Suprapubic skin (tissue), 4 donors: ENCODE measurements at places on chromosomes 11 and 22.

DNA sequence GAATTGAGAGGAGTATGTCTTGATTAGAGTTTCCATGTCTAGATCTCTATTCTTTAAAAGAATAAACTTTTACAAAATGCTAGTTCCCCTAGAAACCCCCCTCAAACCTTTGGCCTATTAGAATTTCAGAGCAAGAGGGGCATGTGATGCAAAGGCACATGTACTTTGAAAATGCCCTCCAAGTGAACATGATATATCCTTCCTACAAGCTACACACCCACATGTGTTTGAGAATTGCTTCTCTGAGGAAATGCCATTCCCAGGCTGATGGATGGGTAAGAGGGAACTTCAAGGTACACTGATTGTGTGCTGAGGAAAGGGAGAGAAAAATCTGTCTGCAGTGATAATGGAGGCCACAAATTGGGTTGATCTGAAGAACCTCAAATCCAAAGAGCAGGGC, 59.5 kb upstream of the PSMA1 start:
- no peak overlapping the region for H3K4me3 ChIP-seq
- DNase-seq = no peak
- no peaks in the 10 kb centered on the region for H3K36me3 ChIP-seq
- no peaks in the 10 kb centered on the region for H3K4me1 ChIP-seq

- peak overlapping the region; percentile 7 for H3K27ac ChIP-seq
- H3K4me1 ChIP-seq = peaks cover 24% of the 10 kb centered on the region
- H3K4me3 ChIP-seq = no peak overlapping the region
- no peaks in the 10 kb centered on the region for H3K27me3 ChIP-seq
Measured at GRCh38 chr11:19607656-19608360, 104.8 kb upstream of the NAV2 start.

DNA sequence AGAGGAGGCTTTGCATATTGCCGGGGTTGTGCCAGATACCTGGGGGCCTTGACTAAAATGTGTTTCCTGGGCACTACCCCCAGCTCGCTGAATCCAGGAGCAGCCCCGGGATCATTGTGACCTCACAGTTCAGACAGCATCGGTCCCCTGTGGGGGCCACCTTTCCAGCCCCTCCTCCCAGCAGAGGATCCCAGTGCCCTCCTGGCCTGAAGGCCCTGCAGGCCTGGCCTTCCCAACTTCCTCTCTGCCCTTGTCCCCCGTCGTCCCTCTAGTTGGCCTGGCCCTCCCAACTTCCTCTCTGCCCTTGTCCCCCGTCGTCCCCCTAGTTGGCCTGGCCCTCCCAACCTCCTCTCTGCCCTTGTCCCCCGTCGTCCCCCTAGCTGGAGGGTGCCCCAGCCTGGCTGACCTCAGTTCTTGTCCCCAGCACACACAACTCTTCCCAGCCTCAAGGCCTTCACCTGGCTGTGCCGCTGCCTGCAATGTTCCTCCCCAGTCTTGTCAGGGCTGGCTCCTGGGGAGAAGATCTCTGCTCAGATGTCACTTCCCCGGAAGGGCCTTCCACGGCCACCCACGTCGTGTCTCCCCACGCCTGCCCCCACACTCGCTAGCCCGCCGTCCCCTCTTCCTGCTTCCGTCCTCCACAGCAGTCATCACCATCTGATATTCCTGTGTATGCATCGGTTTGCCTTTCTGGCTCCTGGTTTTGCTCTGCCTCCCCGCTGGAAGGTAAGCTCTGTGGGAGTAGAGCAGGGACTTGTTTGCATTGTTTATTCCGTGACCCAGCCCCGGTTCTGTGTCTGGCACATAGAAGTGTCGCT, 12.6 kb upstream of the ANO1 start:
- no peaks in the 10 kb centered on the region for H3K36me3 ChIP-seq
- no peak overlapping the region for H3K27ac ChIP-seq
- DNase-seq = no peak
- H3K27me3 ChIP-seq = peaks cover 32% of the 10 kb centered on the region
- peaks cover 19% of the 10 kb centered on the region for H3K4me1 ChIP-seq

DNA sequence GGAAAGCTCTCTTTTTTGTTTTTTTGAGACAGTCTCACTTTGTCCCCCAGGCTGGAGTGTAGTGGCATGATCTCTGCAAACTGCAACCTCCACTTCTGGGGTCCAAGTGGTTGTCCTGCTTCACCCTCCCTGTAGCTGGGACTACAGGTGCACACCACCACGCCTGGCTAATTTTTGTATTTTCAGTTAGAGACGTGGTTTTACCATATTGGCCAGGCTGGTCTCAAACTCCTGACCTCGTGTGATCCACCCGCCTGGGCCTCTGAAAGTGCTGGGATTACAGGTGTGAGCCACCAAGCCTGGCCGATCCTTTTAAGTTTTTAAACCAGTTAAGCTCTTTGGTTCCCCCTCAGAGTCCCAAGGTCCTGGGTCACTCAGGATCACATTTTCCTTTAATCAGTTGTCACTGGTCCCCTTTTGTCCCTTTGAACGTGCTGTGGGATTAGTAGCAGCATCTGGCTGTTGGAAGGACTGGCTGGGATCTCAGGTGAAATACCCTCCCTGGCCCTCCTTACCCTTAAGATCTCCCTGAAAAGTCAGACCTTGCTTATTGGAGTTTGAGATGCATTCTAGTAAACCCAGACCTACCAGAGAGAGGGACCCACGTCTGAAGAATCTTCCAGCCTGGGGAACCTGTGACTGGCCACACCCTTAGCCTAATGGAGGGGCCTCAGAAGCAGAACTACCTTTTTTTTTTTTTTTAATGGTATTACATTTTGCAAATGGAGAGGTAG, 8.1 kb downstream of the MALAT1 start:
- H3K27me3 ChIP-seq = no peaks in the 10 kb centered on the region
- peak overlapping the region; percentile 88 for H3K27ac ChIP-seq
- H3K36me3 ChIP-seq = peaks cover 41% of the 10 kb centered on the region
- peak overlapping the region; percentile 66 for H3K4me3 ChIP-seq

- DNase-seq = no peak
- no peaks in the 10 kb centered on the region for H3K27me3 ChIP-seq
- H3K4me1 ChIP-seq = peaks cover 19% of the 10 kb centered on the region
- peak overlapping the region; percentile 0 for H3K4me3 ChIP-seq
- peak overlapping the region; percentile 1 for H3K27ac ChIP-seq
Measured at GRCh38 chr11:72712841-72713240, 38.6 kb upstream of the PDE2A start.

DNA sequence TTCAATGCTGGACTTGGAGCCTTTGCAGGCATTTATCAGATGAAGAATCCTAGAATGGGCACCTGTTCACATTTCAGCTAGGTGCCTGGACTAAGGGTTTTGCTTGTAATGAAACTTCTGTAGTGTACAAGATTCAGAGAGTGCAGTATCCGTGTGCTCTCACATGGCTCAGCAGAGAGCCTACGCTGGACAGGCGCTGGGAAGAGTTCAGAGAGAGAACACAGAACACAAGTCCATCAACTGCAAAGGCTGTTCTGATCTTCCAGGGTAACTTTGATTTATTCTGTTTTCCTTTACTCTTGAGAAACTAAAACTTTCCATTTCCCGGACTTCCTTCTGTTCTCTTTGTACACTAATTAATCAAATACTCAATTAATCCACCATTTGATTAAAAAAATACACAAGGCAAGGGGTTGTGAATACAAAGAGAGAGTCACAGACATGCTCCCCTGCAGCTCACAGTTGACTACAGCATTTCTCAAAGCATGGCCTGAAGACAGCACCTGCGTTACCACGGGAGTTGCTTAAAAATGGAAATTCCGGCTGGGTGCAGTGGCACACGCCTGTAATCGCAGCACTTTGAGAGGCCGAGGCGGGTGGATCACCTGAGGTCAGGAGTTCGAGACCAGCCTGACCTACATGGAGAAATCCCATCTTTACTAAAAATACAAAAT, 393.7 kb downstream of the LARGE1 start:
- no peaks in the 10 kb centered on the region for H3K36me3 ChIP-seq
- H3K4me3 ChIP-seq = no peak overlapping the region
- H3K27me3 ChIP-seq = no peaks in the 10 kb centered on the region
- no peak for DNase-seq

GRCh38 chr11:43580735-43581369, 99.7 kb upstream of the HSD17B12 start:
- peak overlapping the region; percentile 29 for H3K4me3 ChIP-seq
- no peak overlapping the region for H3K27ac ChIP-seq
- no peak for DNase-seq
- H3K4me1 ChIP-seq = peaks cover 47% of the 10 kb centered on the region
- H3K27me3 ChIP-seq = peaks cover 94% of the 10 kb centered on the region
- no peaks in the 10 kb centered on the region for H3K36me3 ChIP-seq

GRCh38 chr22:43945632-43946383, 9.4 kb upstream of the SAMM50 start:
- H3K4me1 ChIP-seq = peaks cover 7% of the 10 kb centered on the region
- no peak for DNase-seq
- no peaks in the 10 kb centered on the region for H3K36me3 ChIP-seq
- H3K4me3 ChIP-seq = no peak overlapping the region
- no peak overlapping the region for H3K27ac ChIP-seq

GRCh38 chr11:23099256-23099655, 239.0 kb upstream of the CCDC179 start:
- no peak for DNase-seq
- no peak overlapping the region for H3K27ac ChIP-seq

- H3K36me3 ChIP-seq = no peaks in the 10 kb centered on the region
- peaks cover 52% of the 10 kb centered on the region for H3K4me1 ChIP-seq
- DNase-seq = no peak
- no peaks in the 10 kb centered on the region for H3K27me3 ChIP-seq
- no peak overlapping the region for H3K4me3 ChIP-seq
- H3K27ac ChIP-seq = no peak overlapping the region
Measured at GRCh38 chr11:35277827-35278226, 138.9 kb downstream of the CD44 start.

DNA sequence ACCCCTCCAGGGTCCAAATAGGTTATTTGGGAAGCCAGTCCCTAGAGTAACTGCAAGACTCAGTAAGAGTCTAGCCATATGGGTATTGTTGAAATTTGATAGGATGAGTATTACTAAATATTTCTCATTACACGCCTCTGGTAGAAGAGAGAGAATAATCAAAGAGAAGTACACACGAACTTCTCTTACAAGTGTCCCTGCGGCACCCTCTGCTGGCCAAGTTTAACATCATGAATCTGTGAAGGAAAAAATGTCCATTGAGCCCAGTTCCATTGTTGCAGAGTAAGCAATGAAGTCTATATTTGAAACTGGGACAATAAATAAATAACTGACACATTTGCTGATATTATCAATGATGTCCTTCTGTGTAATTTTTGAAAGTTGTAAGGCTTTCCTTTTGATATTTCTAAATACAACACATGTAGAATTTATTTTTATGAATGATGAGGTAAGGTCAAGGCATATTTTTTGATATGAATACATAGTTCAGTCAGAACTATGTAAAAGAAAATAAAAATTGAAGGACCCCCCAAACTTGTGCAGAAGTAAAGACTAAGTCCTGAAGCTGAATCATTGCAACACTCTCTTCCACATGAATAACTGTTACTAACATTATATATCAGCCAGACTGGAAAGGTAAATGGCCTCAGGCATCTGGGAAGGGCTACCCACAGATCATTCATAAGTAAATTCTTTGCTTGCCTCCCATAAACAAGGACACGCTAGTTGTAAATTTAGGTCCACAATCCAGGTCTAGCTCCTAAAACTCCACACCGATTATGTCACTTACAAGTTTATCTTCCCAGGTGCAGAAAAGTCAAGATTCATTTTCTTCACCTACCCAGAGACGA, 10.0 kb downstream of the OR51L1 start:
- no peaks in the 10 kb centered on the region for H3K36me3 ChIP-seq
- no peak overlapping the region for H3K27ac ChIP-seq
- H3K27me3 ChIP-seq = no peaks in the 10 kb centered on the region
- no peaks in the 10 kb centered on the region for H3K4me1 ChIP-seq

DNA sequence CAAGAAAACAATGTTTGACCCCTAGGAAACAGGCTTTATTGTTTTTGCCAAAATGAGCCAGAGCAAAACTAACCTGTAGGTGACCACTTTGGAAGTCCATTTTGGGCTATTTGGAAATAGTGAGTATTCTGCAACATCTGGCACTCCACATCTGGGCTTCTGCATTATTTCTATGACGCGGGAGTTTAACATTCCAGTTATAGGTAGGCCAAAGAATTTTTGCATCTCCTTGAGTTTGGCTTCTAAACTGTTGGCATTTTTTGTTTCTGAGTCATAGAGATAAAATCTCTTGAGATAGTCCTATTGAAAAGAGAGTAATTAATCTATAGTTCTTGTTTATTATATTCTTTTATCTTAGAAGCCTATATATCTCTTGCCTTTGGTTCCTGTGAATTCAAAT, 2.9 kb downstream of the MMP7 start:
- no peaks in the 10 kb centered on the region for H3K36me3 ChIP-seq
- DNase-seq = no peak
- H3K4me3 ChIP-seq = no peak overlapping the region
- H3K4me1 ChIP-seq = no peaks in the 10 kb centered on the region

DNA sequence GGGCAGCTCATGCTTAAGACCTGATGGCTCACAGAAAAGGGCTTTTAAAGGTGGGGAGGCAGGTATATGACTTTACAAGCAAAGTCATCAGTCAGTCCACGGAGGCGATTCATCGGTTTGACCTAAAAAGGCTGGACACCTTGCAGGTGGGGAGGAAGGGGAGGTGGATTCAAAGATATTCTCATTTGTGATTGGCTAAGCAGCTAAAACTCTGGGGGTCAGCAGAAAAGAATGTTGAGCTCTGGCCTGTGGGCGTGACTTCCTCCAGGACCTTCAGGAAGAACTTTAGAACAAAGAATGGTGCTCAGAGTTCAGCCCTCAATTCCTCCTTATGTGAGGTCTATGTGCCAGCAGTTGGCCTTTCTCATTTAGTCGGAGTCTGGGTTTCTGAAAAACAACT, 78.3 kb upstream of the LMO1 start:
- H3K4me3 ChIP-seq = no peak overlapping the region
- peaks cover 5% of the 10 kb centered on the region for H3K27me3 ChIP-seq
- no peak for DNase-seq

DNA sequence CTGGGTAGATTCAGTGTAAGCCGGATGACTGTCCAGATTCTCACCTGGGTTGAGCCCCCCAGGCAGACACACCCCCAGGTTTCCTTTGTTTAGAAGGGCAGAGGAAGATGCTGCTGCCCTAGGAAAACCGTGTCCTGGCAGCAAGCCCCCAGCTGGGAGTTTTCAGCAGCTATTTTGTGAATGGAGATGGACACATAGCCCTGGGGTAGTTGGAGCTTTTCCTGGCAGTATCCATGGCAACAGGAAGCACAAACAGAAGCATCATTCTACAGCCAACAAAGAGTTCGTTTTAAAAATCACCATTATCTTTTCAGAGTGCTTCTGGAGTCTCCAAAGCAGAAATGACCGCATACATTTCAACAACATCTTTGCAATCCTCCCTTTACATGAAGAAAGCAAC, 245.5 kb downstream of the BRD1 start:
- DNase-seq = no peak
- no peak overlapping the region for H3K27ac ChIP-seq
- no peaks in the 10 kb centered on the region for H3K4me1 ChIP-seq
- no peak overlapping the region for H3K4me3 ChIP-seq

DNA sequence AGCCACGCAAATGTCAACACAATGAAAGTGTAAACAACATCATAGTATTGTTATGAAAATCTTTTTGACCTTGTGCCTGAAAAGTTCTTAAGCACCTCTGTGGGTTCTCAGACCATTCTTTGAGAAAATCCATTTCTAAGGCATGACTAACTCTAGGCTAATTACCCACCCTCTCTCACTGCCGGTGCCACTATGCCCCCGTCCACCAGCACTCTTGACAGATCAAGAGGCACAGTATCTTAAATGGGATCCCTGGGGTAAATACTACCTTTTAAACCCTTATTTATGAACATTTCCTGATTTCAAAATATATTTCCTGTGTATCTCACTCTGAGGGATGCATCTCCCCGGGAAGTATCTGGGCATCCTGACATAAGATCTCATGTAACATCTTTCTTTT, 607.5 kb downstream of the METTL15 start:
- no peak for DNase-seq
- no peaks in the 10 kb centered on the region for H3K27me3 ChIP-seq
- no peak overlapping the region for H3K27ac ChIP-seq
- no peak overlapping the region for H3K4me3 ChIP-seq
- no peaks in the 10 kb centered on the region for H3K4me1 ChIP-seq
